ENCODE measurements at places on chromosomes 3 and 15. TPM values are rescaled to one million over a fixed set of nuclear protein-coding genes. Genes with fewer than 3 reads are reported as not detected.

Gene COL6A5
- not detected for total RNA-seq

Gene MYLK
- total RNA-seq, result 127 TPM

Gene STAC
- 7.4 TPM for total RNA-seq

Gene FBN1
- 88.4 TPM for total RNA-seq

Gene LIPC
- total RNA-seq, result not detected

Gene ACP3
- not detected for total RNA-seq

Gene RCN2
- 60.4 TPM for total RNA-seq

Data from bladder microvascular endothelial cell (primary cell).